ENCODE measurements at places on chromosomes 3 and 15.

DNA sequence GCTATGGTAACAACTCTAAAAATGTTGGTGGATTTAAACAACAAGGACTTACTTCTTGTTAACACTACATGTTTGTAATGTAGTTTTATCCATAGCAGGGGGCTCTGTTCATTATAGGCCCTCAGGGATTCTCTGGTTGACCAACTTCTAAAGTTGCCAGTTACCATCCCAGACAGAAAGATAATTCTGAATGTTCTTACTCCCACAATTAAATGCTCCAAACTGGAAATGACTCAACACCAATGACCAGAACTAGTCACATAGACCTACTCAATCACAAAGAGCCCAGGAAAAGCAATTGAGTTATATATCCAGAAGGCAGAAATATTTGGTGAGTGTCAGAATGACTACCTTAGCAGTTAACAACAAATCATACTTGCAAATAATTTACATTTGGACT lies 199.3 kb upstream of the UMPS start:
- no peak for DNase-seq

DNA sequence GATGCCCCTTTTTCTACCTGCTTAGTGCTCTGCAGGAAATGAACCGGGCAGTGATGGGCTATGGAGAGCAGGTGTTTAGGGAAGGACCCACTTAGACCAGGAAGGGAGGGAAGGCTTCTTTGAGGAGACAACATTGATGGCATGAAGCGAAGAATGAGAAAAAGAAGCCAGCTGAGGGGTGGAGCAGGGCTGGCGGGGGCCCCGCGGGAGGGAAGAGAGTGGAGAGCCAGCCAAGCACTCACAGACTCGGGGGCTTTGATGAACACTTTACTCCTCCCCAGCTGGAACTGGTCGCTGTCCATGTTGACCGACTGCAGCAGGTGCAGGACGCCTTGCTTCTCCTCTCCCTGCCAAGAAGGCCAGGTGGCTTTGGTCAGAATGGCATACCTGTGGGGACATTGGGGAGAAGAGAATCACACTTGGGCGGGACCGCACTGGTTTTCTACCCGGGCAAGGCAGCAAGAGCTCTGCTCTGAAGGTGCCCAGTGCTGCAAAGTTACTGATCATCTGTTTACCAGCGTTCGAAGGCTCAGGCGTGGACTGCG lies 28.4 kb upstream of the LDHAL6B start:
- DNase-seq = no peak

- no peak for DNase-seq
Observed at GRCh38 chr3:1103525-1103924, 10.7 kb downstream of the CNTN6 start.

DNA sequence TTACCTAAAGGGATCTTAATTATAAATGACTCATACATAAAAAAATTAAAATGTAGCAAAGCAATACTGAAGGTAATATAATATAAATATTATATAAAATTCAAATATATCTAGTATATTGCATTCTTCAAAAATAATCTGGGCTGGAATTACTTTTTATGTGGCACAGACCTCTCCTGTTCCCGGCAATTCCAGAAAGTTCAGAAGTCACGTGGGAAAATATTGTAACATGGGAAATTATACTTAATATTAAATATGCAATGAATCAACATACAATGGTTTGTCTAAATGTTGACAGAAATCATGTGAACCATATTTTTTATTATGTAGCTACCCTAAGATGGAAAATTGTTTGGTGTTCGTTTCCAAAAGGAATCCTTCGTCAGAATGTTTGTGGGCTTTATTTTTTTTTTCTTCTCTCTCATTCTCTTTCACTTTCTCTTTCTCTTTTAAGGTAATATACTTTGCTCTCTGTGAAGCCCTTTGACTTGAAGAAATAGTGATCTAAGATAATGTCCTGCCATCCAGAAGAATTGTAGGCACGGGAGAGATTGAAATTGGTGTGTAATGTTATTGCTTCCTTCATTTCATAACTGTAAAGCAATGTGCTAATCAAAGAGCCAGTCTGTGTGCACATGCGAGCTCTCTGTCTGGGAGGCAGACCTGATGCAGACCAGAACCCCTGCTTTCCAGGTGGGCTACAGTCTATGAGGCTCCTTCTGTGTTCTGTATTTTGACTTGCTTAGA lies 559.4 kb downstream of the NR2F2 start:
- no peak for DNase-seq

- no peak for DNase-seq
Observed at GRCh38 chr3:26962492-26963360, 340.2 kb downstream of the LRRC3B start.

GRCh38 chr3:156010829-156011228 lies 109.5 kb upstream of the KCNAB1 start:
- DNase-seq = no peak

- no peak for DNase-seq
Observed at GRCh38 chr15:31437686-31438085, 111.1 kb downstream of the KLF13 start.

GRCh38 chr15:49715211-49715610 lies 94.4 kb downstream of the DTWD1 start:
- no peak for DNase-seq

- DNase-seq = no peak
Observed at GRCh38 chr3:14231145-14231990, 52.8 kb downstream of the LSM3 start.

- no peak for DNase-seq
Observed at GRCh38 chr3:129521611-129522010, 6.8 kb upstream of the RHO start.

- DNase-seq = no peak
Observed at GRCh38 chr3:178777718-178778411, 241.6 kb downstream of the KCNMB2 start.

GRCh38 chr3:110343376-110343775 lies 728.2 kb upstream of the NECTIN3 start:
- DNase-seq = no peak

DNA sequence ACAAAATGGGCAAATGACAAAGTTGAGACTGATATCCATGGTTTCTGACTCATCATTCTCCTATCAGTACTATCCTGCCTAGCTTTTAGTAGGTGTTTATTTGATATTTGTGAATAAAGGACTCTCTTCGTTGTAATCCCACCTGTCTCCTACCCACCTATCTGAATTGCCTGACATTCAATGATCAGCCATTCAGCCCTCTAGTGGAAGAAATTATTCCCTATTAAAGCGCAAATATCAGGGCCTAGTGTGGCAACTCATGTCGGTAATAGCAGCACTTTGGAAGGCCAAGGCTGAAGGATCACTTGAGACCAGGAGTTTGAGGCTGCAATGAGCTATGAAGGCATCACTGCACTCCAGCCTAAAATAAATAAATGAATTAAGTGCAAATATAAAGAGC lies 195.7 kb upstream of the SETMAR start:
- DNase-seq = no peak

- no peak for DNase-seq
Observed at GRCh38 chr15:52121896-52122295, 9.3 kb upstream of the BCL2L10 start.

GRCh38 chr3:37197810-37198371 lies 23.5 kb upstream of the LRRFIP2 start:
- no peak for DNase-seq

GRCh38 chr3:71225951-71226564 lies 357.5 kb downstream of the FOXP1 start:
- no peak for DNase-seq

- no peak for DNase-seq
Observed at GRCh38 chr3:165188452-165188851, 7.7 kb downstream of the SLITRK3 start.

- no peak for DNase-seq
Observed at GRCh38 chr3:14845180-14845579, 26.4 kb downstream of the FGD5 start.

GRCh38 chr15:48858401-48858800 lies 19.5 kb upstream of the EID1 start:
- DNase-seq = no peak

DNA sequence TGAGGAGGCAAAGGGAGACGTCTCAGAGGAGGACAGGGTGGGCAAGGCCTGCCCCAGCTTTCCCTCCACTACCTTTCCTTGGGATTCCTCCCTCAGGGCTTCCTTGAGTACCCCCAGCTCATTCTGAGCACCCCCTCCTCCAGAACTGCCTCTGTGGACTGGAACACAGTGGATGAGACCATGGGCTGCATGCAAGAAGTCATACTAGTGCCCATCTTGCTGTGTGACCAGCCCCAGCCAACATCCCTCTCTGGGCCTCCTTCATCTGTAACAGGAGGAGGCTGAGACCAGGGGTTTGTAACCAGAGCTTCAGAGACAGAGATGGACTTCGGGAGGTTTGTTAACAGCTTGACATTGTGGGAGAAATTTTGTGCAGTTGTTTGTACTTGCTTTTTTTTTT lies 25.6 kb downstream of the FEM1B start:
- no peak for DNase-seq

- no peak for DNase-seq
Observed at GRCh38 chr3:38731522-38731921, 82.0 kb upstream of the SCN5A start.

- DNase-seq = no peak
Observed at GRCh38 chr15:93694033-93694432, 537.3 kb upstream of the MCTP2 start.

DNA sequence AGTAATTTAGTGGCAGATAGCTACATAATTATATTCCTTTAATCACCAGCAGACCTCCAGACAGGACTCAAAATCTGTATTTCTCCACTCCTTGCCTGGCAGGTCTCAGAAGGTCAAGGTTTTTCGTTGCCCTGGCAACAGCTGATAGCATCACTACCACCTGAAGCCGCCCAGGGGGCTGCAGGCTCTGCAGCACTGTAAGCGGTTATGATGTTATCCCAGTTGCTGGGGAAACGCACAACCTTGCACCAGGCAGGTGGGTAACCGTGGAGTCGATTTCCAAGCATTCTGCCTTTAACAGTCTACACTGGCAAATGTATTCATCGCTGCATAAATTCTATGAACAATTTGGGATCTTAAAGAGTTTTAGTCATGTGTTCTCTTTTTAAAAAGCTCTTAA lies 756.3 kb downstream of the NTRK3 start:
- no peak for DNase-seq

DNA sequence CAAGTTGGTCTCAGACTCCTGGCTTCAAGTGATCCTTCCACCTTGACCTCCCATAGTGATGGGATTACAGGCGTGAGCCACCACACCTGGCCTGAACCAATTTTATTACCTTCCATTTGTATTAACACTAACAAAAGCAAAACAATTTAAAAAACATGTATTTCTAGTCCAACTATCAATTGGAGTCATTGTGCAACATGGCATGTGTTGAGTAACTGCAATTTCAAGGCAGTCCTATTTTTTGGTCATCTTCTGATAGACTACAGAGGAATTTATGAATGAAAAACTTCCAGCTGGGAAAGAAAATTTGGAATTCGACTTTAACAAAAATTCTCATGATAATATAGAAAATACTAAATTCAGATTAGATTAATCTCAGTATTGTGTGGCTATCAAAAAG lies 16.8 kb downstream of the SPTSSB start:
- DNase-seq = no peak

- no peak for DNase-seq
Observed at GRCh38 chr3:192883512-192883911, 34.1 kb downstream of the MB21D2 start.

DNA sequence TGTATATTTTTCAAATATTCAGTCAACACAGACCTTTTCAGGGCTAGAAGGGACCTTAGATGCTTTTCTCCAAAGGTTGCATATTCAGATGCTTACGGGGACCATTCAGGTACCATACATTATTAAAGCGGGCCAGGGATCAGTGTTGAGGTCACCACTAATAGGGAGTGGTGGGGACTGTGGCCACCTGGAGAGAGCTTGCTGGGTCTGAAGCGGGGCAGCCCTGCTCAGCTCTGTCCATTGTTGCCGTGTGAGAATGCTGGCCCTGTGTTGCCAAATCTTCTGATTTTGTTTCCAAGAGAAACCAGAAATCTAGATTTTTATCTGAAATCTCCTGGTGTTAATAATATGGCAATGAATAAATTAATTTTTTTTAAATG lies 23.7 kb downstream of the ABHD2 start:
- no peak for DNase-seq
